ENCODE measurements at places on chromosomes 11 and 22. TPM values are rescaled to one million over a fixed set of nuclear protein-coding genes. Genes with fewer than 3 reads are reported as not detected.

- DNase-seq, result no peak
- no peaks in the 10 kb centered on the region for H3K27me3 ChIP-seq
- H3K4me3 ChIP-seq, result no peak overlapping the region
- no peak overlapping the region for H3K27ac ChIP-seq
- H3K4me1 ChIP-seq, result no peaks in the 10 kb centered on the region
These were observed 11.1 kb downstream of the UFD1 start for GRCh38 chr22:19467912-19468311.

SCN3B gene
- total RNA-seq, result 0.26 TPM

GRCh38 chr11:124080327-124081001 is 34.8 kb upstream of the VWA5A start:
- peaks cover 10% of the 10 kb centered on the region for H3K4me1 ChIP-seq
- no peaks in the 10 kb centered on the region for H3K36me3 ChIP-seq
- H3K4me3 ChIP-seq, result no peak overlapping the region
- peak; percentile 78 for DNase-seq
- peaks cover 73% of the 10 kb centered on the region for H3K27me3 ChIP-seq

GRCh38 chr11:123268156-123268555 is 73.1 kb upstream of the CLMP start:
- peaks cover 25% of the 10 kb centered on the region for H3K4me1 ChIP-seq
- H3K4me3 ChIP-seq, result no peak overlapping the region
- DNase-seq, result no peak
- no peaks in the 10 kb centered on the region for H3K27me3 ChIP-seq

OR56A1 gene
- total RNA-seq, result not detected

GRCh38 chr11:111099028-111099713 is 146.4 kb upstream of the POU2AF2 start:
- no peak overlapping the region for H3K4me3 ChIP-seq
- H3K36me3 ChIP-seq, result no peaks in the 10 kb centered on the region
- H3K27ac ChIP-seq, result no peak overlapping the region
- no peak for DNase-seq
- no peaks in the 10 kb centered on the region for H3K4me1 ChIP-seq
- peaks cover 41% of the 10 kb centered on the region for H3K27me3 ChIP-seq

SOX10 gene
- total RNA-seq, result 1.1 TPM

- no peak overlapping the region for H3K4me3 ChIP-seq
- DNase-seq, result no peak
- H3K36me3 ChIP-seq, result peaks cover 9% of the 10 kb centered on the region
- H3K27ac ChIP-seq, result no peak overlapping the region
These were observed 29.3 kb downstream of the TBCEL start for GRCh38 chr11:121053244-121053643.

- H3K4me1 ChIP-seq, result no peaks in the 10 kb centered on the region
- DNase-seq, result no peak
- H3K27me3 ChIP-seq, result no peaks in the 10 kb centered on the region
- H3K4me3 ChIP-seq, result no peak overlapping the region
These were observed 10.7 kb downstream of the PPFIA1 start for GRCh38 chr11:70281156-70281609.

GRCh38 chr11:33829430-33830141 is 55.3 kb upstream of the FBXO3 start:
- peak; percentile 83 for DNase-seq
- H3K4me3 ChIP-seq, result peak overlapping the region; percentile 70
- no peaks in the 10 kb centered on the region for H3K36me3 ChIP-seq
- H3K27ac ChIP-seq, result no peak overlapping the region
- no peaks in the 10 kb centered on the region for H3K27me3 ChIP-seq
- peaks cover 27% of the 10 kb centered on the region for H3K4me1 ChIP-seq

GRCh38 chr11:34567733-34568132 is 53.2 kb upstream of the EHF start:
- peaks cover 24% of the 10 kb centered on the region for H3K4me1 ChIP-seq
- H3K4me3 ChIP-seq, result no peak overlapping the region
- no peaks in the 10 kb centered on the region for H3K27me3 ChIP-seq
- no peak for DNase-seq
- H3K27ac ChIP-seq, result no peak overlapping the region

SYT13 gene
- not detected for total RNA-seq

DNA sequence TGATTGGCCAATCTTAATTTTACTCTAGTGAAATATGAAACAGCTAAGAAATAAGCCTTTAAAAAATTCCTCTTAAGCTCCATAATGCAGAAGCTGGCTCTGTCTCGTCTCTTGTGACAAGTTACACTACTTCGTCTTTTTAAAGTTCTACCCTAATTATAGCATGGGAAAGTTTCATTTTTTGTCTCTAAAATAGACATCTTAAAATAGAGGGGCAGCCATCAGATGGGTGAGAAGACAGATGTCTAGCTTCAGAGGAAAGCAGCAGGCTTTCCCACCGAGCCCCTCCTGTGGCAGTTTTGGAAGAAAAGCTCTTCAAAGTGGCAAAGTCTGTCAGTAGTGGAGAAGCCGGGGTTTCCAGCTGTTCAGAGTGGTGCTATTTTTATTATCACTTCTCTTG is 39.5 kb downstream of the XRRA1 start:
- H3K27ac ChIP-seq, result no peak overlapping the region
- no peaks in the 10 kb centered on the region for H3K27me3 ChIP-seq
- DNase-seq, result no peak
- H3K4me1 ChIP-seq, result no peaks in the 10 kb centered on the region
- peaks cover 3% of the 10 kb centered on the region for H3K36me3 ChIP-seq

- no peak for DNase-seq
- H3K27me3 ChIP-seq, result peaks cover 60% of the 10 kb centered on the region
- H3K36me3 ChIP-seq, result no peaks in the 10 kb centered on the region
- no peak overlapping the region for H3K27ac ChIP-seq
- H3K4me1 ChIP-seq, result no peaks in the 10 kb centered on the region
- H3K4me3 ChIP-seq, result no peak overlapping the region
These were observed 69.0 kb upstream of the SYT13 start for GRCh38 chr11:45354976-45355705.

DNA sequence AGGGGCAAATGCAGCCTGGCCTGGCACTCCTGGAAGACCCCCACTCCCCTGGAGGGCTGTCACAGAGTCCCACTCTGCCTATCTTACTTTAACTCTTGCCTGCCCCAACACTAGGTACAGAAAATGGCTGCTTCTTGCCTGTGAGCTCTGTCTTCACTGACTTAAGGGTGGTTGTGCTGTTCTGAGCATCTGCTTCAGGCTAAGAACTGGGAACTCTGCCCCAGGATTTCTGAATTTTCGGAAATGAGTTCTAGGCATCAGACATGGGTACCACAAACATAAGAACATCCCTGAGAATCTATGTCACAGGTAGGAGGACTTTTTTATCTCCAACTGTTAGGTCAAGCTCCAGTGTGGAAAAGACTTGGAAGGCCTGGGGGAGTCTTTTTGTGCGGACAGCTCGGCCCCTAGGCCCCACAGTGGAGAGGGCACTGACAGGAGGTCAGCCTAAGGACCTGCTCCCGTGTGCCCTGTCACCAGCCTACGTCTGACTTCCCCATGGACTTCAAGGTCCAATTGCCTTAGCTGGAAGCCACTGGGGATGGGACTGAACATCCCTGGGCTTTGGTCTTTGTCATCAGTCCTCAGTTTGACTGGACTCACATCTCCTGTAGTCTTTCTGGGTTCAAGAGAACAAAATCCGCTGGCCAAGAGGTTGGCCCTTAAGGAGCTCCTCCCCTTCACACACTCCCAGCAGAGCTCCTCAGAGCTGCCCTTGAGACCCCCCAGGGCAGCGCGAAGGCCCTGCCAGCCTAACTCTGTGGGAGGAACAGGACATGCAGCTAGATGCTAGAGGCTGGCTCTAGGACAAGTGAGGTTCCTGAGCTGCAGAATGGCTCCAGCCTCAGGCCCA is 31.9 kb downstream of the PPP2R1B start:
- H3K36me3 ChIP-seq, result 0 out of 2 replicates have a peak, but pooled peaks cover 3% of the 10 kb centered on the region
- peak overlapping the region; percentile 96 for H3K27ac ChIP-seq
- no peak for DNase-seq
- no peak overlapping the region for H3K4me3 ChIP-seq
- H3K27me3 ChIP-seq, result no peaks in the 10 kb centered on the region
- H3K4me1 ChIP-seq, result peaks cover 45% of the 10 kb centered on the region

RTN4RL2 gene
- 6.5 TPM for total RNA-seq

GRCh38 chr11:531919-532526 is 3.4 kb downstream of the HRAS start:
- H3K4me3 ChIP-seq, result no peak overlapping the region
- no peaks in the 10 kb centered on the region for H3K27me3 ChIP-seq
- peaks cover 9% of the 10 kb centered on the region for H3K4me1 ChIP-seq
- H3K36me3 ChIP-seq, result no peaks in the 10 kb centered on the region

DNA sequence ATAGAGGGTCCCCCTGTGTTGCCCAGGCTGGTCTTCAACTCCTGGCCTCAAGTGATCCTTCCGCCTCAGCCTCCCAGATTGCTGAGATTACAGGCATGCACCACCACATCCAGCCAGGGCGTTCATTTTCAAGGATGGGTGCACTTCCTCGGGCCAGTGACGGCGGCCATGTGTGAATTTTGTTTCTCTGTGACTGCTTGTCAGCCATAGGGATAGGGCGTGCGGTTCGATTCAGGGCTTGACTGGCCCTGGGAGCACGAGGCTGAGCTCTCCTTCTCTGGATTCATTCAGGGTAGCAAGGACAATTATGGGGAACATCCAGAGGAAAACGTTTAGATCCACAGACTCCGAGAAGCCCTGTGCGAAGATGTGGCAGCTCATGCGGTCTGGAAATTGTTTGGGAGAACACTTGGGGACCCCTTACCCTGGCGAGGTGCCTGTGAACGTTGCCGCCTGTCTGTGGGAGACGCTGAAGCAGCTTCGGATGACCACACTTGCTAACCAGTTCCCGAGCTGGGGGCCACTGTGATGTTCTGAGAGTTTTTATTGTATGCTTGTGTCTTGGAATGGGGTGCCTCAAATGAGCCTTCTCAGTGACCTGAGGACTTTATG is 2.9 kb downstream of the PTDSS2 start:
- no peak overlapping the region for H3K4me3 ChIP-seq
- no peak for DNase-seq
- 0 out of 2 replicates have a peak, but pooled peaks cover 2% of the 10 kb centered on the region for H3K36me3 ChIP-seq
- H3K27me3 ChIP-seq, result no peaks in the 10 kb centered on the region
- H3K4me1 ChIP-seq, result peaks cover 20% of the 10 kb centered on the region
- no peak overlapping the region for H3K27ac ChIP-seq

DNA sequence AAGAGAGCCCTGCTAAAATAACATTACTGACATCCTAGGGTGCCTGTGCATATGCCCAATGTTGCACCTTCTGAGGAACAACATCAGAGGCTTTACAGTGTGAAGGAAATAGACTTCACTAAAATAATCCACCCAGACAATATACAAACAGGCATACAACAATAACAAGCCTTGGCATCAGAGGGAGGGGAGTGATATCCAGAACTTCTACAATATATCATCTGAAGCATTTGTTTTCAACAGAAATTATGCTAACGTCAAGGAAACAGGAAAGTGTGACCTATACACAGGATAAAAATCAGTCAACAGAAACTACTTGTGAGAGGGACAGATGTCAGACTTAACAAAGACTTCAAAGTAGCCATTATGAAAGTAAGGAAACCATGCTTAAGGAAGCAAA is 81.3 kb downstream of the CTNND1 start:
- H3K4me3 ChIP-seq, result no peak overlapping the region
- no peaks in the 10 kb centered on the region for H3K4me1 ChIP-seq
- no peak overlapping the region for H3K27ac ChIP-seq
- H3K36me3 ChIP-seq, result no peaks in the 10 kb centered on the region
- H3K27me3 ChIP-seq, result peaks cover 35% of the 10 kb centered on the region

DNA sequence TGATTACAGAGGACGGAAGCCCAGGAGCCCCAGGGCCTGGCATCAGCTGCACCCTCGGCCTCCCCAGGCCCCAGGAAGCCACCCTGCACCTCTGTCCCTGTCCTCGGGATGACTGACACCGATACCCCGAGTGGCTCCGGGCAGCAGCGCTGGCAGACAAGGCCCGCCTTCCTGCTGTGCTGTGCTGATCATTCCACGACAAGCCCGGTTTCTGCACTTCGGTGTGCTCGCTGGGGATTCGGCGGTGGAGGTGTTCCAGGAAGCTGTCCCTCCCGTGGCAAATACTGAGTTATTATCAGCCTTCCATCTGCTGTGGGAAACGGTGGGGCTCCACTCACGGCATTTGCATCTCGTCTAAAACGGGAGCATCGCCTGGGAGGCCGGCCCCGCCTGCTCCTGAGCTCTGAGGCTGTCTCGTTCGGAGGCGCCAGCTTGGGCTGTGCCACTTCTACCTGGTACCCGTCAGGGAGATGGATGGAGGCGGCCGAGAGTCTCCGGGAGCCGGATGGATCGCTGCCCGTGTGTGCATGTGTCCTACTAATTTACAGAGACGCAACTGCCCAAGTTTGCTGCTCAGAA is 506.1 kb downstream of the BRD1 start:
- no peak overlapping the region for H3K4me3 ChIP-seq
- H3K36me3 ChIP-seq, result no peaks in the 10 kb centered on the region
- no peaks in the 10 kb centered on the region for H3K4me1 ChIP-seq
- no peak for DNase-seq

DNA sequence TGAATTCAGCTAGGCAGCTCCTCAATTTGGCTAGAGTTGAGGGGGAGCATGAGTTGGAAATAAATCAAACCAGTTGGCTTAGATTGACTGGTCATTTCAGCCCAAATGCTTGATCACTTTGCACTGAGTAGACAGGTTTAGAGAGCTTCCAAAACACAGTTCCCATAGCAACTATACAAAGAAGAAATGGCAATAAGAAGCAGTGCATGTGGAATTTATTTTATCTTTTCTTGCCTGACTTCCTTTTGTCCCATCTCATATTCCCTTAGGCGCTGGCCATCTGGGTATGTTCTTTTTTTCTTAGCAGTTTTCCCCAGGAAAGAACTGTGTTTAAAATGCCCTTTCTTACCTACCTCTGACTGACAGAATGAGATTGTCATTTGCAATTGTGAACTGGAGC is 38.7 kb upstream of the C11orf87 start:
- H3K4me3 ChIP-seq, result no peak overlapping the region
- H3K27ac ChIP-seq, result no peak overlapping the region
- no peaks in the 10 kb centered on the region for H3K36me3 ChIP-seq
- peaks cover 9% of the 10 kb centered on the region for H3K27me3 ChIP-seq

GRCh38 chr11:122724520-122724919 is 69.0 kb downstream of the UBASH3B start:
- H3K27ac ChIP-seq, result no peak overlapping the region
- H3K4me1 ChIP-seq, result peaks cover 45% of the 10 kb centered on the region

DNA sequence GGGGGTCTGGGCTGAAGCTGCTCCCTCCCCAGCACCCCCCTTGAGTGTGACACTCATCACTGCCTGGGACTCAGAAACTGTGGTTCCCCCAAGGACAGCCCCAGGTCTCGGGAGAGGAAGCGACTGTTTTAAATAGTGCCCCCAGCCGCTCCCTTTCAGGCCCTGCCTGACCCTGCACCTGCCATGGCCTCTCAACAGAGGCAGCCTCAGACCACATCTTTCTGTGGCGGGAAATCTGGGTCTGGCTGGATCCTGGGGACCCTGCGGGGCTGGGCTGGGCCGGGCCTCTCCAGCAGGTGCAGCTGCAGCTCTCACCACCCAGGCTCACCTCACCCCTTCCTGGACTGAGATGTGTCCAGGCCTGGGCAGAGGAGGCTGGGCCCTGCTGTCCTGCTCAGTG is 3.7 kb upstream of the IGLL1 start:
- H3K4me3 ChIP-seq, result no peak overlapping the region
- no peaks in the 10 kb centered on the region for H3K36me3 ChIP-seq
- H3K4me1 ChIP-seq, result no peaks in the 10 kb centered on the region
- H3K27me3 ChIP-seq, result no peaks in the 10 kb centered on the region
- H3K27ac ChIP-seq, result no peak overlapping the region
- no peak for DNase-seq

- H3K27me3 ChIP-seq, result no peaks in the 10 kb centered on the region
- no peaks in the 10 kb centered on the region for H3K36me3 ChIP-seq
- no peak overlapping the region for H3K4me3 ChIP-seq
- no peak overlapping the region for H3K27ac ChIP-seq
These were observed 9.3 kb downstream of the RAB3IL1 start for GRCh38 chr11:61907871-61908729.

MPZL3 gene
- total RNA-seq, result 7.0 TPM

TSPO gene
- 283 TPM for total RNA-seq
